ENCODE measurements at places on chromosomes 4 and X.

- H3K36me3 ChIP-seq, result no peaks in the 10 kb centered on the region
- H3K4me1 ChIP-seq, result no peaks in the 10 kb centered on the region
- no peaks in the 10 kb centered on the region for H3K27me3 ChIP-seq
- no peak for DNase-seq
These were observed 54.5 kb downstream of the CAMK2D start for GRCh38 chr4:113707048-113707447.

- no peaks in the 10 kb centered on the region for H3K27me3 ChIP-seq
- no peaks in the 10 kb centered on the region for H3K4me1 ChIP-seq
- DNase-seq, result no peak
- peaks cover 24% of the 10 kb centered on the region for H3K36me3 ChIP-seq
- no peak overlapping the region for H3K27ac ChIP-seq
These were observed 20.7 kb downstream of the UBE2K start for GRCh38 chr4:39718366-39719323.

GRCh38 chr4:101418055-101418454 is 70.7 kb upstream of the PPP3CA start:
- H3K36me3 ChIP-seq, result no peaks in the 10 kb centered on the region
- peak overlapping the region; percentile 61 for H3K27ac ChIP-seq
- H3K4me1 ChIP-seq, result peaks cover 45% of the 10 kb centered on the region
- H3K4me3 ChIP-seq, result no peak overlapping the region
- no peaks in the 10 kb centered on the region for H3K27me3 ChIP-seq
- DNase-seq, result peak; percentile 80

- DNase-seq, result no peak
- H3K36me3 ChIP-seq, result no peaks in the 10 kb centered on the region
- H3K27me3 ChIP-seq, result no peaks in the 10 kb centered on the region
- H3K27ac ChIP-seq, result no peak overlapping the region
These were observed 2.6 kb downstream of the CDKL5 start for GRCh38 chrX:18428006-18428405.

- no peak overlapping the region for H3K27ac ChIP-seq
- no peak for DNase-seq
- H3K4me1 ChIP-seq, result no peaks in the 10 kb centered on the region
- no peak overlapping the region for H3K4me3 ChIP-seq
These were observed 215.5 kb downstream of the APBB2 start for GRCh38 chr4:40998675-40999358.

DNA sequence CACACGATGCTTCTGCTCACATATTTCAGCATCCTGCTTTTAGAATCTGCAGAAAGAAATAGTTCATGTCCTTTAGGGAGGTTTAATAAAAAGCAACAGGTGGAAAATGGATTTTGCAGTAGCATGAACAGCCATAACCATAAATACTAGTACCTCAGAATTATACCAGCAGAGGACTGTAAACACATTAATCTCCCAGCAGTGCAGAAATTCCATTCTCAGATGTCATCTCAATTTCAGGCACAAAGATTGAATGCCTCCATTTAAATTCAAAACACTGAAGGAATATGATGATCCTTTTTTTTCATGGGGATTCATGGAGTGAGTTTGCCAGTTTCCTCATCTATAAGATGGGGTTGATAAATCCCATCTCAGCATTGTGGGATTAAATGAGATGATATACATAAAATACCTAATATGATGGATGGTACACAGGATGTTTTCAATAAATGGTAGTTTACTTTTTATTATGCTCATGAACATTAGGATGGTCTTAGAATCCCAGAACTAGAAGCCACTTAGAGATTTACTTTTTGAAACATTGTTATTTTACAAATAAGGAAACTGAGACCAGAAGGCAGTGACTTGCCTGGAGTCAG is 566 bp upstream of the LIMCH1 start:
- no peaks in the 10 kb centered on the region for H3K36me3 ChIP-seq
- H3K27me3 ChIP-seq, result peaks cover 4% of the 10 kb centered on the region
- no peak for DNase-seq
- H3K27ac ChIP-seq, result no peak overlapping the region
- no peaks in the 10 kb centered on the region for H3K4me1 ChIP-seq
- H3K4me3 ChIP-seq, result no peak overlapping the region
